Stimulated activated CD4-positive, alpha-beta T cell treated with anti-CD3 and anti-CD28 coated beads, Interleukin-1b, Interleukin-23, amount 100 ng/mL, for 48 hours (primary cell): ENCODE measurements at places on chromosomes 13 and 19.
A peak's percentile ranks its signal among the peaks of the same experiment; 100 is the strongest.

GRCh38 chr19:33859016-33859415, 62.3 kb downstream of the KCTD15 start:
- DNase-seq: no peak

GRCh38 chr19:33052352-33052972, 12.2 kb downstream of the RHPN2 start:
- DNase-seq: no peak

DNA sequence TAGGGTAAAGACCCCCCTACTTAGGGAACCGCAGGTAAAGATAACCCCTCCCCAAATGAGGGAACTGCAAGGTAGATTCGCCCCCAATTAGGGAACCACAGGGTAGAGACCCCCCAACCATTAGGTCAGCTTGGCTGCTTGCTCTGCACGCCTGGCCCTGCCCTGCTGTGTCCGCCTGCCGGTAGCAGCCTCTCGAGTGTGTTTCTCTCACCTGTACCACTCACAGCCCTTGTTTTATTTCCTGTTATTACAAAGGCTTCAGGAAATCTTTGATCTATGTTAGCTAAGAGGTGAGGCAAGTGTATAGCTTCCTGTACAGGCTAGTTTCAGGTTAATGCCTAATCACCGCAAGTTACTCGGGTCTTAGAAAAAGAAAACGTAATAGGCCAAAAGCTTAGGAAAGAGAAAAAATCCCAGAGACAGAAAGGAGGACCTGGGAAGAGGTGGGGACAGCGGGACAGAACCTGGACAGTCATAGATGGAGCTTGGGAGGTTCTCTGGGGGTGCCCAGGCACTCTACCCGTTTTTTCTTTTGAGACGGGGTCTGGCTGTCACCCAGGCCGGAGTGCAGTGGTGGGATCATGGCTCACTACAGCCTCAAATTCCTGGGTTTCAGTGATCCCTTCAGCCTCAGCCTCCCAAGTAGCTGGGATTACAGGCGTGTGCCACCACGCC, 23.1 kb upstream of the EIF3G start:
- DNase-seq: no peak

GRCh38 chr19:6464070-6464873, at the start of gene CRB3:
Gene CRB3, plus strand, starts transcription at chr19:6464271. Its CDS starts 431 bp downstream, at chr19:6464702.
- no peak for DNase-seq

- no peak for DNase-seq
Observed at GRCh38 chr13:46803586-46803985, 6.6 kb upstream of the ESD start.

DNA sequence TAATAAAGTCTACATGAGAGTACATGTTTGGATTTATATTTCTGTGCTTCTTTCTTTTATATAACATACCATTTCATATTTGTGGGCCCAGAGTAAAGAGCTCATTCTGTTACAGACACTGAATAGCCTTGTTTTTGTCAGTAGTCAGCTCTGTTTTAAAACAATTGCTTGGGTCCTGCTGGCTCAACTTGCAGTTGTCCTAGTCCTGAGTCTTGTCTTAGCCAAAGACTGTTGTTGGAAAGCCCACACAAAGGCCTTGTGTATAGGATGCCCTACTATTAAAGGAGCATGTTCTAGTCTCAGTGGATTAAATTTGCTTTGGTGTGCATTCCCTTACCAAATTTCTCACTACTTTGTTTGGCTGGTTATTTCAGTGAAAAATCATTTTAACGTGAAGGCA, 3.8 kb upstream of the KCNRG start:
- DNase-seq: no peak

GRCh38 chr13:25978961-25979360, 72.9 kb downstream of the SHISA2 start:
- no peak for DNase-seq

DNA sequence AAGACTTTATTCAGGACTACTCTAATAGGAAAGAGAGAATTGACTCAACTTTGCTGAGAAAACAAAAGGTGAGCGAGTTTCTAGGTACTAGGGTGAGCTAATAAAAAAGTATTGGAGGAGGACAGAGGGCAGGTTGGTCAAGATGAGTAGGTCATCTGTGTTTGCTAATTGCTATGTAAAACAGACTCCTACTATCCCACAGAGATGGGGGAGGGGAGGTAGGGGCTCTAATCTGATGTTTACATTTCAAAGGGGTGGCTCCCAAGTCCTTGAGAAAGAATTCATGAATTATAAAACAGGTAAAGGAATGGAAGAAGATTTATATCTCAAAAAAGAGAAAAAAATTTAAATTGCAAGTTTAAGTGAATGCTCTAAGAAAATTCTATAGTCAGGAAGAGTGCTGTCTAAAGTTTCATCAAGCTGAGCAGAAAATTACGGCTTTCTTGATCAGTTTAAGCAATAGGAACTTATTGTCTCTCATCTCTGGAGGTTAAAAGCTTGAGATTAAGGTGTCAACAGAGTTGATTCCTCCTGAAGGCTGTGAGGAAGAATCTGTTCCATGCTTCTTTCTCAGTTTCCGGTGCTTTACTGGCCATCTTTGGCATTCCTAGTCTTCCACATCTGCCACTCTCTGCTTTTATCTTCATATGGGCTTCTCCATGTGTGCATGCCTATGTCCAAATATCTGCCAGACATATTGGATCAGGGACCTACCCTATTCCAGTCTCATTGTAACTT, 790.3 kb downstream of the SLITRK5 start:
- no peak for DNase-seq

GRCh38 chr13:108920137-108920536, 290.7 kb downstream of the MYO16 start:
- no peak for DNase-seq

- DNase-seq: no peak
Observed at GRCh38 chr13:64428196-64428595, 2801.9 kb downstream of the PCDH9 start.

- DNase-seq: peak; percentile 38
Observed at GRCh38 chr19:48244281-48244680, 11.4 kb downstream of the CARD8 start.

- DNase-seq: no peak
Observed at GRCh38 chr13:36251526-36251925, 37.2 kb upstream of the SOHLH2 start.

DNA sequence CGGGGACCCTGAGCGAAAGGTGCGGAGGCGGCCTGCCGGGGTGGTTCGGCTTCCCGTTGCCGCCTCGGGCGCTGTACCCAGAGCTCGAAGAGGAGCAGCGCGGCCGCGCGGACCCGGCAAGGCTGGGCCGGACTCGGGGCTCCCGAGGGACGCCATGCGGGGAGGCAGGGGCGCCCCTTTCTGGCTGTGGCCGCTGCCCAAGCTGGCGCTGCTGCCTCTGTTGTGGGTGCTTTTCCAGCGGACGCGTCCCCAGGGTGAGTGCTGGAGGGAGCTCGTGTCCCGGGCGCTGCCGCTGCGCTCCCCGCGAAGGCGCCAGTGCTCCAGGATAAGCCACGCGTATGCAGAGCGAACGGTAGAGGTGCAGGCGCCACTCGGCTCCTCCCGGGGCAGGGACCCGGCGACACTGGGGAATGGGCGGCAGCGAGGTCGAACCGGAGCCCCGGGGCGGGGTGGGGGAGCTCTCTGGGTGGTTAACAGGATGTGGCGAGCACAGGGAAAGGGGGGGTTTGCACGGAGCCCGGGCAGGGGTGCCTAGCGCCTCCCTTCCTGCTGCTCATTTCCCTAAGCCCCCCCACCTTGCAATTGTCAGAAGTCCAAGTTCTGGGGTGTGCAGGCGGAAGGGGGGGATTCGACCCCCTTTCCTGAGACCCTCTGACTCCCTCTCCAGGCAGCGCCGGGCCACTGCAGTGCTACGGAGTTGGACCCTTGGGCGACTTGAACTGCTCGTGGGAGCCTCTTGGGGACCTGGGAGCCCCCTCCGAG, at the start of gene IL27RA:
IL27RA (plus strand) TSS at position 44 of the 762 bp plus-strand sequence; CDS start at position 155, 111 bp downstream.
- peak; percentile 67 for DNase-seq

GRCh38 chr13:91358387-91358782, 10.9 kb downstream of the MIR17HG start:
- no peak for DNase-seq
